ENCODE measurements at places on chromosomes 13 and 19. TPM values are rescaled to one million over a fixed set of nuclear protein-coding genes. Genes with fewer than 3 reads are reported as not detected.

The PTGER1 gene
- total RNA-seq, result 0.63 TPM

The EMP3 gene
- total RNA-seq, result 3.5 TPM

The OR7A5 gene
- not detected for total RNA-seq

The FAM124A gene
- total RNA-seq, result 50.0 TPM

The KCNJ14 gene
- 0.82 TPM for total RNA-seq

The ZNF98 gene
- not detected for total RNA-seq

The ZC3H4 gene
- total RNA-seq, result 83.2 TPM

The CABP5 gene
- not detected for total RNA-seq

The DZIP1 gene
- 36.2 TPM for total RNA-seq

The NKPD1 gene
- total RNA-seq, result 0.05 TPM

The PSG11 gene
- total RNA-seq, result not detected

DNA sequence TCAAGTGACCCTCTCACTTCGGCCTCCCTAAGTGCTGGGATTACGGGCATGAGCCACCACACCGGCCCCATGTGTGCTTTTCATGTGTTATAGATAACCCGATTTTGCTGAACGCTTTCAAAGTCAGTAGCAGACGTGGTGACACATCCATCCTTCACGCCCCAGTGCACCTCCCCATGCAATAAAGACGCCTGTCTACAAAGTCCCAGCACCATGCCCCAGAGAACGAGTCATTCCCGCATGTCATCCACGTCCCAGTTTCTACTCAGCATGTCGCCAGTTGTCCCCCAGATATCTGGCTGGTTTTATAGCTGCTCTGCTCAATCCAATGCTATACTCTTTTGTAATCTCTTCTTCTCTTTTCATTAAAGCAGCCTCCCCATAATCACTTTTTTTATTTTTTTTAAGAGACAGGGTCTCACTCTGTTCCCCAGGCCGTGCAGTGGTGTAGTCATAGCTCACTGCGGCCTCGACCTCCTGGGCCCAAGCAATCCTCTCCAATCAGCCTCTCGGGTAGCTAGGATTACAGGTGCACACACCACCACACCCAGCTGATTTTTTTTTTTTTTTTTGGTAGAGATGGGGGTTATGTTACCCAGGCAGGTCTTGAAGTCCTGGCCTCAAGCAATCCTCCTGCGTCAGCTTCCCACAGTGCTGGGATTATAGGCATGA, 42.5 kb downstream of the DNM2 start:
- DNase-seq, result no peak

DNA sequence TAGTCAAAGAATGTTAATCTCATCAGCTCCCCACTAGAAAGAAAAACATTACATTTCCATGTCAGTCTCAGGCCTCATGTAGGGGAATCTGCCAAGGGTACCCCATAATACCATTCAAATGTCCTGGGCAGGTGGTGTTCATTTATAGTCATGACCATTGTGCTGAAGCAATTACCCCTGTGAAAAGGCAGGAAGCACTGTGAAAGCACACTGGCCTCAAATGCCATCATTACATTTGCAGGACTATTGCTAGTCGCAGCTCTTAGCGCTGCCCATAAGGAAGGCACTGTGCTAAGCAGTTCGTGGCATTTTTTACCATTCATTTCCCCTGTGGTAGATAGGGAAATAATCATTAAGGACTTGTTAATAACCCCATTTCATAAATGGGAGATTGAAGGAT, 109.0 kb downstream of the LHFPL6 start:
- DNase-seq, result peak; percentile 62

- no peak for DNase-seq
These were observed 687.1 kb upstream of the SLITRK1 start for GRCh38 chr13:84569366-84569765.

GRCh38 chr13:88472316-88472715, 801.1 kb downstream of the SLITRK5 start:
- DNase-seq, result no peak

GRCh38 chr19:34461375-34462100, 20.0 kb upstream of the WTIP start:
- no peak for DNase-seq

DNA sequence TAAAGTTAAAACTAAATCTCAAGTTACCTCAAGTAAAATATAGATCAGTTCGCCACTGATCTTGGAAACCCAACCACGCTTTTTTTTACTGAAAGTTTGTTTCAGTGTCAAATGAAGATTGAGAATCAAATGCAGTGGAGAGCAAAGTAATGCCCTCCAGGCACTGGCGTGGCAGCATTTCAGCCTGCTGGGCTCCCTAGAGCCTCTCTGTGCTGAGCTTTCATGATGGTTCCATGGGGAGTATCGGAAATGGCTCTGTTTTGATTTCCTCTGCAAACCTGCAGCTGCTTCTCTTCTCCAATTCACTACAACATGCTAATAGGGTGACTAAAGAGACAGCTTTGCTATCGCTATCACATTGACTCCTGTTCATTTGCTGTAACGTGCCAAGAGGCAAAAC, 141.6 kb downstream of the FGF14 start:
- no peak for DNase-seq

DNA sequence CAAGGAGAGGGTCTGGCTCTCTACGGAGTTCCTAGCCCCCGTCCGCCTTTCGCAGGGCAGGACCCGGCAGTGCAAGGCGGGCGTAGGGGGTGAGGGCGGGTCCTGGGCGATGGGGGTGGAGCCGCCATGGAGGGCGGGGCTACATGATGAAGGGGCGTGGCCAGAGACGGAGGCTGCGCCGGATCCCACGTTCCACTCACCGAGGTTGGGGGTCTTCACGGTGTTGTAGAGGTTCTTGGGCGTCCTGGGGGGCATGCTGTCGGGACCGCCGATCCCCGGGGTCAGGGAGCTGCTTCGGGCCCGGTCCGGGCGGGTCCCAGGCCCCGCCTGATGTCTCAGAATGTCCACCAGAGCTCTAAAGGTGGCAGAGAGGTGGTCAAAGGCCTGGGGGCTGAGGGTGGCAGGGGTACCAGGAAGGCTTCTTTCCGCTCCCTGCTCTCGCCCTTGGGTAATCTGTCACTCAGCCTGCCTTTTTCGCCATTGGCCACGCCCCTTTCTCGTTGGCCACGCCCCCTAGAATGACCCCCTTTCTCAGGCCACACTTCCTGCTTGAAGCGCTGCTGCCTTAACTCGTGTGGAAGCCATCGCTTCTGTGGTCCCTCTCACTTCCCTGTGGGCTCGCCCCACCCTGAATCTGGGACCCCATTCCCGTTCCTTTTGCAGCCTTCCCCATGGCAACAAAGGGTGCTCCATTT, 2.5 kb downstream of the SHISA7 start:
- peak; percentile 91 for DNase-seq

- DNase-seq, result no peak
These were observed 44.7 kb downstream of the SPTBN4 start for GRCh38 chr19:40511487-40511886.

GRCh38 chr13:91572944-91573598, 174.7 kb downstream of the GPC5 start:
- DNase-seq, result no peak

DNA sequence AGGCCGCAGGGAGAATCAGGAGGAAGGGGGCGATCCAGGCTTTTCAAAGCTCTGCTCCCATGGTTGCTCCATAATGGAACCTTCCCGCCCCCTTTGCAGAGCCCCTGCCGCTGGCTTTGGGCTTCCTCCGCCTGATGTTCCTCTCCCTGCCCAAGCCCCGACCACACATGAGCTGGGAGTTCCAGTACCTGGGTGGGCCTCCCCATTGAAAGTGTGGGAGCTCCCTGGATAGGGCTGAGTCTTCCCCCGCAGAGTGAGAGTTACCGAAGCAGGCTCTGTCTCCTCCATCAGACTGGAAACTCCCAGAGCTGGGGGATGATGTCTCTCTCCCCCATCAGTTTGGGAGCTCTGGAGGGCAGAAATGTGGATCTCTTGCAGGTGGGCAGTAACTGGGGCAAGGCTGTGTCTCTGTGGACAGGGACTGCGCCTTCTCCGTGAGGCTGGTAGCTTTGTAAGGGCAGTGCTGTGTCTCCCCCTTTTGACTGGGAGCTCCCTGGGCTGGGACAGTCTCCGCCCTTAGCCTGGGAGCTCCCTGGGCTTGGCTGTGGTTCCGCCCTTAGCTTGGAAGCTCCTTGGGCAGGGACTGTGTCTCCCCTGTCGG, 722 bp downstream of the DCAF15 start:
- peak; percentile 70 for DNase-seq

GRCh38 chr13:94711561-94712286, 621 bp downstream of the SOX21 start:
- DNase-seq, result no peak

- DNase-seq, result no peak
These were observed 87.9 kb downstream of the URI1 start for GRCh38 chr19:30029721-30030510.

DNA sequence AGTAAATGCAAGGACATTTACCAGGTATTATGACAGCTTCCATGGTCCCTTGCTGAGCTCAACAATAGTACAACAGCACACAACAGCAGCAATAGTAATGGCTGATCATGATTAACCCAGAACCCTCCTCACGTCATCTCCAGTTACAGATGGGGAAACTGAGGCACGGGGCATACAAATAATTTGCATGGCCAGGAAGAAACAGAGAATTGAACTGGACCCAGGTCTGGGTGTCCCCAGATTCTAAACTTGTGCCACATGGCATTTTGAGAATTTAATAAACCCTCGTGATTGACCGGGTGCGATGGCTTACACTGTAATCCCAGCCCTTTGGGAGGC, 7.2 kb downstream of the MAST3 start:
- no peak for DNase-seq

- no peak for DNase-seq
These were observed 10.6 kb upstream of the HIPK4 start for GRCh38 chr19:40400559-40400958.

DNA sequence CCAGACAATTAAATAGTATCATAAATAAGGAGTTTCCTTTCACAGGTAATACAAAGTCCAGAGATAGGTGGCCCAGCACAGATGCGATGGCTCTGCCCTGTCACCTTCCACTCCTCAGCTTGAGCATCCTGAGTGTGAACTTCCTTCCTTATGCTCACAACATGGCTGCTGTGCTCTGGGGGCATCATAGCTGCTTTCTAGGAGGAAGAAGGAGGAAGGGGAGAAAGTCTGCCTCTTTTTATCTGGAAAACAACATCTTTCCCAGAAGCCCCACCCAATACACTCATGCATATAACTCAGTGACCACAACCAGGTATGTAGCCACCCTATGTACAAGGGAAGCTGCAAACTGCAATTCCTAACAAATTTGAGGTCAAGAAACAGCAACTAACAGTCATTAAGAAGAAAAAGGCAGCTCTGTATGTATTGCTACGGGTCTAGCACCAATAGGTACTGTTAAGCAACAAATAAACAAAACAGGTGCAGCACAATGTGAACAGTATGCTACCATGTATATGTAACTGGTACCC, 201.2 kb upstream of the UBL3 start:
- DNase-seq, result peak; percentile 61

Measured in endodermal cell (in vitro differentiated cells).